ENCODE measurements at places on chromosomes 6 and 20. TPM values are rescaled to one million over a fixed set of nuclear protein-coding genes. Genes with fewer than 3 reads are reported as not detected.

DNA sequence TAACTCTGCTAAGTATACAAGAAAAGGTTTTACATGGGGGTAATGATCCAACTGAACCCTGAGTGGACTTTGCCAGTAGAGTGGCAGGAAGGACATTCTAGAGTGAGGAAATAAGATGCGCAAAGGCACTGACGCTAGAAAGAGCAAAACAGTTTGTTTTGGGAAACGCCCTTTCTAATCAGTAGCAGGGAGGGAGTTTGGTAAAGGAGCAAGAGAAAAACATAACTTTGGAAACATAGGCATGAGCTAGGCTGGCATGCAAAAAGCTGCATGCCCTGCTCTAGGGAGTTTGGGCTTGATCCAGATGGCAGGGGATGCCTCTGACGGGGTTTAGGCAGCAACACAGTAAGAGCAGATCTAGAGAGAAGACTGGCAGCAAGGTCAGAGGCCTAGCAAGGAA lies 135.2 kb downstream of the DST start:
- ATAC-seq: no peak

- ATAC-seq: no peak
Observed at GRCh38 chr20:37895166-37895565, 7.8 kb upstream of the VSTM2L start.

DNA sequence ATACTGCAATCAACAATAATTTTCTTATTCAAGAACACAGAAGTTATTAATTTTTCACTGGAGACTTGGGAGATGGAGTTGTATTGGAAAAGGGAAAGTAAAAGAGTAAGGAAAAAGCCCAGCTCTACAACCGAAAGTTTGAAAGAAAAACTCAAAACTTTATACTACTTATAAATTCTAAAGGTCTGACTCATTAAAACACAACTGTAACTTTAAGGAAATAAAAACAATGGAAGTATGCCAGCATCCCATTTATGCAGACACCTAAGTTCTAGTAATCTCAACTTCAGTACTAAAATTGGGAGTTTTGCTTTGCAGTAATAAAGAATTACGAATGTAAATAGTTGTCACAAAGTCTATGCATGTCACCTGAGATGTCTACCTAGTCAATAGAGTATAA lies 80.6 kb downstream of the IRAK1BP1 start:
- no peak for ATAC-seq

DNA sequence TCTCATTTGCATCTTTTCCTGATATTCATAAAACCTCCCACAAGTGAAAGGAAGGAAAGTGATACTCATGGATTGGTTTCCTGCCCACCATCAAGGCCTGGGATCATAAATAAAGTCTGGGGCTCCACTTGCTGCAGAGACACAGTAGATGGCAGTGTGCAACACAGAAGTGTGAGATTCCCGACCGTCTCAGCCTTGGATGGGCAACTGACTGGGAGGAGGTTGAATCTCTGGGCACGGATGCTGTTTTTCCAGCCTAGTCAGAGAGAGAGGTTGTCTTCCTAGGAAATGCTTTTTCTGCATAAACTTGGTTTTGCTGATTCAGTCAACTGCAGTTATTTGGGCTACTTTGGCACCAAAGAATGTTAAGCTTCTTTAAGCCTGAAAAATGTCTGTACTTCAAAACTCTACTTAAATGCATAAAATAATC lies 9.9 kb upstream of the RFPL4B start:
- peak; percentile 74 for ATAC-seq

GRCh38 chr6:14759976-14760672 lies 485.7 kb upstream of the JARID2 start:
- no peak for ATAC-seq

GRCh38 chr20:47792021-47792618 lies 6.8 kb upstream of the SULF2 start:
- peak; percentile 93 for ATAC-seq

DNA sequence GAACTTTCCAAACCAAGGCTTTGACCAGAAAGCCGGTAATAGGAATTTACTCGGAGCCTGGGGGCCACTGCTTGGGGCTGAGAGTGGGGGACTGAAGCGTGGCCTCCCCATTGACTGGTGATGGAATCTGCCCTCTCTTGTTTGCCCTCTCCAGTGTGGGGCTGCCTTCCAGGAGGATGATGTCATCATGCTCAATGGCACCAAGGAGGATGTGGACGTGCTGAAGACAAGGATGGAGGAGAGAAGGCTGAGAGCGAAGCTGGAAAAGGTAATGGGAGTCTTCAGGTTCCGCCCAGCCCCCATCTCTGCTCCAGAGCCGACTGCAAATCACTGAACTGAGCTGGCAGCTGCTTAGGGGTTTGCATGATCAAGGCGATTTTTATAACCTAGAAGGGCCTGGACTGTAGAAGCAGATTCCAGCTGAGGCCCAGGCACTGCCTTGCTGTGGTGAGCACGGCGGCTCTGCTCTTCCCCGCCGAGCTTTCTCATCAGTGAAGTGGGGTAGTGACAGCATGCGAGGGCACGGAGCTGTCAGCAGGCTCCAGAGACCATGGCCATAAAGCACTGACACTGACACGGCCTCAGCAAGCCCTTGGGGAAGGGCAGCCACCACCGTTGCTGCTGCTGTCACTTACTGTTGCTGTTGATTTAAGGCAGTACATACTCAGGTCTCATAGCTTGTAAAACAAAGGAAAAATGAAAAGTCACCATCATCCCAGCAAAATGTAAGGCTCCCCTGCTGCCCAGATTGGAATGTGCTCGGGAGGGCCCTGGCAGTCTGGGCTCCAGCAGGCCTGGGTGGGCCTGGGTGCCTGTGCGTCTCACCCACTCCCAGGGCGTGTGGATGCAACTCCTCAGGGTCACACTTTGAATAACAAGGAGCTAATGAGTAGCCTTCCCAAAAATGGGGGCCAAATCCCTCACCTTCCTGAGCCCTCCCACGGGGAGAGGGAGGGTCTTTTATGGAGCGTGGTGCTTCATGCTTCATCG lies 11.1 kb upstream of the FAM209A start:
- no peak for ATAC-seq

DNA sequence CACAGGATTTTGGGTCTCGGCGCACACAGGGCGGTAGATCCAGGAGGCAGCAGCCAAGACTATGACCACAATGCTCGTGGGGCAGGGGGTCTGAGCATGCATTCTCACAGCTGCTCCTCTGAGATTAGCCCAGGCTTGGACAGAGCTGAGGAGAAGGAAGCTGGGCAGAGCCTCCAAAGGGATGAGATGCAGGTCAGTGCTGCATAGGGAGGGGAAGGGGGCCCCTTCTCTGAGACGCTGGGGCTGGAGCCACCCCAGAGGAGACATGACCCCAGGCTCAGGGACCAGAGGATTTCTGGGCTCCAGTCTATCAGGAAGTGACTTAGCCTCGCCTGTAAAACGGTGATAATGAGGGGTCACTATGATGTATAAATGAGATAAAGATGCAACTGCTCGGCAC lies 93.9 kb downstream of the BFSP1 start:
- no peak for ATAC-seq

GRCh38 chr6:37205175-37205996 lies 35.4 kb downstream of the PIM1 start:
- no peak for ATAC-seq

DNA sequence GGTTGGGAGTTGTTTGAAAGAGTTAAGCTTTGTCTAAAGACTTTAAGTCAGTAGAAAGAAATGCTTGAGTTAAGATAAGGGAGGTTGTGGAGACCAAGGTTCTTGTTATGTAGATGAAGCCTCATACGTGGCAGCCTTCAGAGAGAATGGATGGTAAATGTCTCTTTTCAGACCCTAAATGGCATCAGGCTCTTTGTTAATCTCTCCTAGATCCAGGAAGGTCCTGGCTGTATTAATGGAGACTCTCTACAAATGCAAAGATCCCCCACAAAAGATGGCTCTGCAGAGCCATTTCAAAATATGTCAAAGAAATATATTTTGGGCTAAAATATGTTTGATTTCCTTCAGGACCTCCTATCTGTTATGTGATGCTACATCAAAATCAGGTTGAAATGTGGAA lies 161.6 kb downstream of the ADAT2 start:
- ATAC-seq: no peak

DNA sequence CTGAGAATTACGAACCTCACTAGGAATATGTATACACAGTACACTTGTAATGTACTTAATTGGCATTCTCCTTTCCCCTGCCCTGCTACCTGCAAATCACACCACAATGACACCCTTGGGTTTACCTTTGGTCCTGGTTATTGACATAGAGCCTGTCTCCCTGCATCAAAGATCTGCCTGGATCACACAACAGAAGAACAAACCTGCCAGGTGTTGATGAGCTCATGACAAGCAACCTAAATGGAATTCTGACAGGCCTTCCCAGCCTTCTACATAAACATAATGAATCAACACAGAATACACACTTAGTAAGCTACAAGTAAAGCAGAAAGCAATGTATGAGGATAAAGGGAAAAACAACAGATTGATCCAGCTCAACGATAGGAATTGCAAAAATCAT lies 95.6 kb downstream of the HDGFL1 start:
- ATAC-seq: no peak

DNA sequence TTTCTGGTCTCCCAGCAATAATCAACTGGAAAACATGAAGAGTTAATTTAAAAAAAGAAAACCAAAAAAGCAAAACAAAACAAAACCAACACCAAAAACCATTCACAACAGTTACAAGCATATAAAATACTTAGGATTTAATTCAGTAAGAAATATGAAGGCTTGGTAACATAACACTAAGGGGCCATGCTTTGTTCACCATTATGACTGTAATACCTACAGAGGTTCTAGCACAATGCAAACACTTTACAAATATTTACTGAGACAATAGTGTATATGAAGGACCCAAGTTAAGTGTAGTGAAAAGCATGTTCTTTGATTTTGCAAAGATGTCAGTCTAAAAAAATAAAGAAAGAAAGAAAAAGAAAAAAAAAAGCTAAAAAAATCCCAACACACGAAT lies 109.8 kb upstream of the EMILIN3 start:
- ATAC-seq: no peak

DNA sequence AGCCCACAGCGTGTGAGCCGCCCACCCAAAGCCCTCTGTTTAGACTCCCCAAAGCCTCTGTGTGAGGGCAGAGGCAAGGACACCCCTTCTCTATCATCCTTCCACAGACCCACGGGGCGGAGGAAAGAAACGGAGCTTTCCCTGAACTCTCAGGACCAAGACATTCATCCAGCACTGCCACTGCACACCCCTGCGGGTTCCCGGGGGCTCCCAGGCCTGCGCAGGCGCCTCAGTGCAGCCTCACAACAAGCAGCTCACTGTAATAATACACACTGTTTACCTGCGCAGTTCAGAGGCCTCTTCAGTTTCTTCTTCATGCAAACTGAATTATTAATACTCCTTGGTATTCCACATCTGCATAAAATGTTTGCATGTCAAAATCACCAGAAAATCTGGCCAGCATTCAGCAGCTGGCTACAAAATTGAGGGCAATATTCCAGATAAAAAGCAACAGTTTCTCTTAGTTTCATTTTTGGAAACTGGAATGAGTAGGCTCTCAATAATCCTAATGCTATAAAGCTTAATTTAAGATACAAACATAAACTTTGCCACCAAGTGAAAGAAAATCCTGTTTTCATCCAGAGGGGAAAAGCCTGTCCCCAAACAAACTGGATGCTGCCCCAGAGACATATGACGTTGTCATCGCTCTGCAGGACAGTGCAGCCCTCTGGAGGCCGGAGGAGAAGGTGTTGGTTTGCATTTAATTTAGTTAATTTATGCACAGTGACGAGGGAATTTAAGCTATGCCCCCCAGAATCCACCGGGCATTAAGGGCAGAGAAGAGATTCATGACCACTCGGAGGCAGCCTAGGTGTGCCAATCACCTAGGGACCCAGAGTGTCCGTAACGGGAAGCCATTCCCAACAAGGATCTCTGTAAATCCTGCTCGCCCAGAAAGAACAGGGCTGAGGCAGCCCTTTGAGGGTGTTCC lies 45.3 kb downstream of the NINL start:
- peak; percentile 60 for ATAC-seq

GRCh38 chr6:89986650-89987074 lies 92.4 kb downstream of the GJA10 start:
- no peak for ATAC-seq

- no peak for ATAC-seq
Observed at GRCh38 chr6:74755778-74756177, 450.1 kb downstream of the COL12A1 start.

DNA sequence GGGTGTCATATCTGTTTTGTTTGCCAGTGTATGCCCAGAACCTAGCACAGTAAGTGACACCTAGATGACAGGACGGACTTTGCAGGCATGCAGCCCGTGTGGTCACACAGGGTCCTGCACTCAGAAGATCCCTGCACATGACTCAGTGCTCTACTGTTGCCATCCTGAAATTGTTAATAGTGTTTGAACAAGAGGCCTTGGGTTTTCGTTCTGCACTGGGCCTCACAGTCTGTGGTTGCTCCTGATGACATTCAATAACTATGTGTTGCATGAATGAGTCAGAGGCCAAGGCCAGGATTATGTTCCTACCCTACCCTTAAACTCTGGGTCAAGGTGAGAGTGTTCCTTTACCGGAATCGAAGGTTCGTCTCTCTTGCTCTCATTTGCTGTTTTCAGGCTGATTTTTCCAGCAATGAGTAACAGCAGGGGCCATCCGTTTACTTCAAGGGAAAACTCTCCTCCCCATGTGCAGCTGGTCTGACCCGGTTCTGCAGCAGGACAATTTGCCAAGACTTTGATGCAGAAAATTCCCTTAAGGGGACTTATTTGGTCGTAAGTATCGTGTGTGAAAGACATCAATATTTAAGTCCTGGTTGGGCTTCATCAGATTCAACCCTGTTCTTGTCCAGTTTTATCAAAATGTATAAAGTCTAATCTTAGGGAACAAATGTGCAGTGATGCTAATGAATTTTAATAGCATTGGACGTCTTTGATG lies 13.0 kb upstream of the PFDN4 start:
- ATAC-seq: no peak

GRCh38 chr6:6659600-6660327 lies 71.2 kb downstream of the LY86 start:
- no peak for ATAC-seq

DNA sequence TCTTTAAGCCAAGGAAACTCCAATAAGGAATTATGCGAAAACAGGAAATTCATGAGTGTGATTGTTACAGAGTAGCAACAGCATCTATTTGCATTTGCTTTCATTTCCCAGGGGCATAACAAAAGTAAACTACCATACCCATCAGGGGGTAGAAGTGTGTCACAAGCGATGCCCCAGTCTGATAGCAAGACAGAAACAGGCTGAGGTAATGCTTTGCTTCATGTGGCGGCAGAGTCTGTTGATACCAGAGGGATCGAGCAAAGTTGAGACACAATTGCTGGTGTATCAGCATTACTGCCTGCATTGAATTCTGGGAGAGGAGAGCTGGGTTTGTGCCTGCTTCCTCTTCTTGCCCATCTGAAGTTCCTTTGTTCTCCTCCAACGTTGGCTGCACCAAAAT lies 51.2 kb upstream of the LYRM2 start:
- ATAC-seq: no peak

GRCh38 chr6:32194825-32195651 lies 2.6 kb upstream of the GPSM3 start:
- no peak for ATAC-seq

Gene RALY
- total RNA-seq: 124 TPM

Gene SASH1
- total RNA-seq: 78.9 TPM

Gene RAB22A
- total RNA-seq: 26.8 TPM

Gene EFCAB8
- 0.78 TPM for total RNA-seq

All from gastroesophageal sphincter (tissue), 4 donors.